ENCODE measurements at places on chromosomes 3 and 15.

DNA sequence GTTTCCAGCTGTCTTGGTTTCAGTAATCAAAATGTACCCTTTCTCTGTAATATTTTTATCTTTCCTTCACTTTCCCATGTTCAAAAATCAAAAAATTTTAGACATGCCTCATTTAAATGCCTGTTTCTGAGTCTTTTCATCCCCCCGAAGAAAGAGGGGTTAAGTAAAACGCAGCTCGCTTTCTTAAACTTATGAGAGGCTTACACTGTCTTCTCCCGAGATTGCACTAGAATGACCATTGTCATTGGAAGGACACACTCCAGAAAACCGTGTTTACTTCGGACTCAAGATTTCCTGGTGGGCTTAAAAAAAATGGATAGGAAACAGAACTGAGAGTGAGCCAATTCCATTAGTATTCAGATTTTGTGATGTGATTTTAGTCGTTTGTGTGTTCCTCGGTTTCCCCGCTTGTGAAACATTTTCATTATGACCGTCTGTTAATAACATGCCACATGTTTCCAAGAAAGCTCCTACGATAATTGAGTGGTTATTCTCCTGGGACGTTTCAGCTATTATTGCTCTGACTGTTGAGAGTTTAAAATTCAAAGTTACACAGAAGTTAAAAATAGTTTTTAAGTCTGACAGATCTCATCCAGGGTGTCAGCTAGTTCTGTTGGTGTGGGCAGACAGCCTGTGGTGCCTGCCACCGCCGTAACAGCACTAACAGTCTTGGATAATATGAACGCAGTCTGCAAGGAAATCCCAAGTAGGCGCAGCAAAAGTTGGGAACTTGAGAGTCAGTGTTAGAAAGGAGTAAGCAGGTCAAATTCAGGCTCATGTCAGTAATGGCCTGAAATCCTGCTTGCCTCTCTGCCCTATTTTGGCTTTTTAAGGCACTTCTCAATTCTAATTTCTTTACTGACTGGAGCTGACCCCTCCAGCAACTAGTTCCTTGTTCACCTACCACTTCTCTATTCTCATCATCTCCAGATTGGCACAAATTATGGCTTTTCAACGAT is 1.5 kb downstream of the CRYBG3 start:
- DNase-seq, result no peak

- no peak for DNase-seq
Observed at GRCh38 chr15:58584789-58585461, 153.1 kb downstream of the LIPC start.

DNA sequence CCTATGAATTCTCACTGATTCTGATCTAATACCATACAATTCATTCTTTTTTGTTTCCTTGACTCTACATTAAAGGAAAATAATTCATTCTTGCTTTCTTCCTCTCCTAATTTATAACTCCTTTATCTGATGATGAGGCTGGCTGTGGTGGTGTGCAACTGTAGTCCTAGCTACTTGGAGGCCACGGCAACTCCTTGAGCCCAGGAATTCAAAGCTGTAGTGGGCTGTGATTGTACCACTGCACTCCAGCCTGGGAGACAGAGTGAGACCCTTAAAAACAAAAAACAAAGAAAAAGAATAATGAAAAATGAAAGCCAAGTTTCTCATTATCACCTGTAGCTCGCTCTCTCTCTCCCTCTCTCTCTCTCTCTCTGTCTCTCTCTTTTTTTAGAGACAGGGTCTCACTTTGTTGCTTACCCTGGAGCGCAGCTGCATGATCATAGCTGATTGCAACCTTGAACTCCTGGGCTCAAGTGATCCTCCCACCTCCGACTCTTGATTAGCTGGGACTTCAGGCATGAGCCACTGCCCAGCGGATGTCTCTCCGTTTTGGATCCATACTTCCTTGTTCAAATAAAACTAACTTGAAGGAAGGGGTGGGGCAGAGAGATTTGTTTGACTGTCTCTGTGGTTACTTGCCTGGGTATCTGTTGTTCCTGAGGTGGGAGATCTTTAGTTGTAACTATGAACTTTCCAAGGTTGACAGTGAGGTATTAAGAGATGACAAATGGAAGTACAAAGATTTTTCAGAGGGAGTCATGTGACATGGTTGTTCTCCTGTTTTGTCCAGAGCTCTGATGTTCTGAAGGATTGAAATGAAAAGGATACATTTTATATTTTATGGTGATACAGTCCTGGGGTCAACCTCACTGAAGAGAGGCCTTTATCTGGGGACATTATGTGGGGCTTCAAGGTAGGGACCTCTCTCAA is 46.9 kb downstream of the STARD9 start:
- DNase-seq, result no peak

GRCh38 chr3:3353153-3353552 is 173.7 kb upstream of the CRBN start:
- DNase-seq, result no peak

GRCh38 chr3:36763850-36764703 is at the start of gene DCLK3:
Gene DCLK3, minus strand, starts transcription at chr3:36764553. Its CDS starts 290 bp downstream, at chr3:36764263.
- DNase-seq, result peak; percentile 9

GRCh38 chr3:195794708-195795107 is 17.0 kb downstream of the MUC4 start:
- DNase-seq, result no peak

DNA sequence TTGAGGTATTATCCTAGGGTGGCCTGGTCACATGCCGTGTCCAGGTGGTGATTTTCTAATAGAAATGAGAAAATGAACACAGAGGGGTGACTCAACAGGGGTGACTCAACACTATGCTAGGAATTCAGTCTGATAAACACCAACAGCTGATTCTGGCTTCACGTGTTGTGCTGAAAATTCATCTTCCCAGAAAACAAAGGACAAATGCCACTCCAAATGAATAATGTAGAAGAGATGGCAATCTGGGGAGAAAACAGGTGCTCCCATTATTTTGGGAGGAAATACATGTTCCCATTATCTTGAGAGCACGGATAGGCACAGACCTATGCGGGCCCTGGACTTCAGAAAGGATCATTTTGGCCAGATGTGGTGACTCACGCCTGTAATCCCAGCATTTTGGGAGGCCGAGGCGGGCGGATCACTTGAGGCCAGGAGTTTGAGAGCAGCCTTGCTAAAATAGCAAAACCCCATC is 101.2 kb upstream of the MEX3B start:
- peak; percentile 38 for DNase-seq

GRCh38 chr3:71628522-71628921 is 45.0 kb upstream of the FOXP1 start:
- peak; percentile 8 for DNase-seq

- no peak for DNase-seq
Observed at GRCh38 chr3:99833617-99834205, 16.0 kb downstream of the CMSS1 start.

DNA sequence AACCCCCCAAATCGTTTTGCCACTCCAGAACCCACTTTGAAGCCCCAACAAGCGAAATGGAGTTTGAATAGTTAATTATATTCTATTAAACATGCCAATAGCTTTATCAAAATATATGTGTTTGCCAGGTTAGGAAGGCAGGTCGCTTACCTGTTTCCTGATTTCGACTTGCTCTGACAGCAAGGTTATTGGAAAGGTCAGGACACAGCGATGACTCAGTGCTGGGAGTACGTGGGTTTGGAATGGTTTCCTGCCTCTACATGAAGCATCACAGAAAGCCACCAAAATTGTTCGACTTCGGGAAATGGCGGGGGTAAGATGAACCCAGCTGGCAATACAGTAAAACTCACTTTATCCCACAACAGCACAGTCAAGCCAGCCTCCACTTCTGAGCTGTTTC is 135.6 kb upstream of the ABI3BP start:
- no peak for DNase-seq

DNA sequence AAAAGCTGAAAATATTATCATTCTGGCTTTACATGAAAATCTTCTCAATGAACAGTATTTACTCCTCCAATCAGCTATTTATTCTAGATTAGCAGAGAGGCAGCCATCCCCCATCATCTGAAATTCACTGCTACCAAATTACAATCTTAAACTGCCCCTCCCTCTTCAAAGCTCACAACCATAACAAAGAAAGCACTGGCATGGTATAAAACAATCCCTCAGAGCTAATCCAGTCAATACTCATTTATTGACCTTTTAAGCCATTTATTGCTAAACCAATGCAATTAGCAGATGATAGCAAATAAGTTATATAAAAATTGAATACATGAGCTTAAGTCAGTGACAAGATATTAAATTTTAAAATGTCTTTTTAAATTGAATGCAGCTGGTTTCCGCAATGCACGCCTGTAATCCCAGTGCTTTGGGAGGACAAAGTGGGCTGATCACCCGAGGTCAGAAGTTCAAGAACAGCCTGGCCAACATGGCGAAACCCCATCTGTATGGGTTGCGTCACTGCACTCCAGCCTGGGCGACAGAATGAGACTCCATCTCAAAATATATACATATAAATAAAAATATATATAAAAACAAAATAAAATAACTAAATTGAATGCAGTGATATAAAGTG is 12.1 kb downstream of the SLC4A7 start:
- no peak for DNase-seq

GRCh38 chr3:52917044-52917443 is 19.7 kb upstream of the STIMATE start:
- DNase-seq, result no peak

GRCh38 chr3:183837390-183837789 is 12.0 kb upstream of the MAP6D1 start:
- DNase-seq, result no peak

GRCh38 chr3:179177611-179178010 is 29.5 kb downstream of the PIK3CA start:
- DNase-seq, result no peak

- peak; percentile 76 for DNase-seq
Observed at GRCh38 chr3:138347960-138348753, at the start of gene MRAS. Gene MRAS, plus strand, starts transcription at chr3:138348579. Its CDS starts 24,305 bp downstream, at chr3:138372884.

DNA sequence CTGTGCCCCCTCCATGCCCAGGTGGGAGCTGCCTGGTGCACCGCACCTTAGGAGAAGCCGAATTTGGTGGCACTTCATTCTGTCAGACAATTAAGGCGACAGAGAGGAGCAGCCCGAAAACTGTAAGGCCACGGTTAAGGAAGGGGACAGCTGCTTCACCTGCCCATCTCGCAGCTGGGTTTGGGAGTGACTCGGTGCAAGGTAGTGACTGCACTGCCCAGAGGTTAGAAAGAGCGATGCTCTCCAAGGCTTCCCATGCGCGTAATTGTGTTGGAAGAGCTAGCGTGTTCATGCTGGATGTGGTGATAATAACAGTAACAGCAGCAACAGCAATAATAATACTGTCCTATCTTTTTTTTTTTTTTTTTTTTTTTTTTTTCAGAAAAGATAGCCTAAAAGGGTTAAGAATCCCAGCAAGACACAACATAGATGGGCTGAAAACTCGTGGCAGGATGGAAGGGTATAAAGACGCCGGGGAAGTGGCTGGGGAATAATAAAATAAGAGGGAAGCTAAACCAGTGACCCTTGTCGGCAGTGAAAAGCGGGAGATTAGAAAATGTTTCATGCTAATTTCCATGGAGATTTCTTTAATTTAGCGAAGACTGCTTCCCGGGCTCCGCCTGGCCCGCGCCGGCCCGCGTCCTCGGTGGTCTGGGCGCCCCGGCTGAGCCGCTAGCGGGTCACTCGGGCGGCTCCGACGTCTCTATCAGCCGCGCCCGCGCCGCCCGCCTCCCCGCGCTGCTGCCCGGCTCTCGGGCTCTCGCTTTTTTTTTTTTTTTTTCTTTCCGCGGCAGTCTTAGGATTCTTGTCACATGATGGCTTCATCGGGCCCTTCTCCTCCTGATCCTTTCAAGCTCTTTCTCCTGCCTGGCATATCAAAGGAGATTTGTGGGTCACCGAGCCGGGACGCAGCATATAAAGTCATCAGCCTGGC is 617.1 kb downstream of the NR2F2 start:
- no peak for DNase-seq

DNA sequence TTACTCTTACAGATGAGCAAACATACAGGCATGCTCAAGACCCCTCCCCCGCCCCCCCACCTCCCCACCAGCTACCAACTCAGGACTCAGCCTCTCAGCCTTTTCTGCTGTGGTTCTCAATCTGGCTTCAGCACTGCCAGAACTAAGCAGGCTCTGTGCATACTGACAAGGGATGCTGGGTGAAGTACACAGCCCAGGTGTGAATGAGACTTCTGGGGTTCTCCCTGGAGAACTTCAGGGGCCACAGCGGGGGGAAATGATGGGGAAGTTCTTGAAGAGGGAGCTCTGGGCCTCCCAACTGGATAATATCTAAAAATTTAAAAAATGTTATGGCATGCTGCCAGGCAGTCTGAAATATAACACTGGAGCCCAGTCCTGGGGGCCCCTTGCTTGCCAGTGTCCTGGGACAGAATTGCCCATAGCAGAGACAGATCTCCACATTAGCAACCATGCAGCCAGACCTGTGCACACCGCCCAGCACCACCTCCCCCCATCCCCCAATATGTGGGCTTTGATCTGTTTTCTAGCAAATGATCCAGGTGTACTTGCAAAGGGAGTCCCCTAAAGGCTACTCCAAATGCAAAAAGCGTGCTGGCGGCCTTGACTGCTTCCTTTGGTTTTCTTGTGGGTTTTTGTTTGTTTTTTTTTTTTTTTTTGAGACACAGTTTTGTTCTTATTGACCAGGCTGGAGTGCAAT is 41.4 kb downstream of the PGPEP1L start:
- no peak for DNase-seq

DNA sequence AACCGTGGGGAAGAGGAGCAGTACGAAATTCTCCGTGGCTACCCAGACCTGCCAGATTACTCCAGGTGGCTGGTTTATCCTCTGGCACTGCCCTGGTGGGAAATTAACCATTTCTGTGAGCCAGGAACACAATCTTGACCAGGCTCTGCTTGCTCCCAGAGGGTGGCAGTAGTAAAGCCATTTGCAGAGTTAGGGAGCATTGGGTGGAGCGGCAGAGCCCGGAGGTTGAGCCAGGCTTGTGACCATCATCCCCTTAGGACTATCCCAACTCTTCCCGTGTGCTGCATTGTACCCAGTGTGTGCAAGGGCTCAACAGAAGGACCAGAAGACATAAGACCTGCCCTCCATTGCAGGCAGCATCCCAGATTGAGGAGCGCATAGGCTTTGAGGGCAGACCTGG is 5.3 kb downstream of the KNG1 start:
- DNase-seq, result no peak

GRCh38 chr15:82963471-82964341 is 11.2 kb upstream of the HOMER2 start:
- DNase-seq, result no peak

DNA sequence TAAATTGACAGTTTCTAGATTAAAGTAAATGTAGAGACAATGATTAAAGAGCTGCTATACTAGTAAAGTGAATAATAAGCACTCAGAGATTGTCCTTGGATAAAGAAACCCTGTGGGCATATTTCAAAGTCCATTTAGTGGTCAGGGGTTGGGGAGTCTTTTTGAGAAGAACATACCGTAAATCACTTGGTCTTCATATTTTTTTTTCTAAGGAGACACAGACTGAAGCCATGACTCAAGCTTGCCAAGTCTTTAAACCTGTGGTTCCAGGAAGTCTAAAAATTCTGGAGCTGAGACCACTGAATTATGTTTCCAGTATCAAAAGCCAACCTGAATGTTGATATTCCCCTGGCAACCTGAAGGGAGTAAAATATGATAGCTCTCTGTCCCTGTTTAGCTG is 171.0 kb downstream of the TPRG1 start:
- no peak for DNase-seq

- DNase-seq, result no peak
Observed at GRCh38 chr3:141410408-141410807, 42.1 kb downstream of the ZBTB38 start.

- no peak for DNase-seq
Observed at GRCh38 chr3:88742106-88742505, 365.3 kb upstream of the EPHA3 start.

- DNase-seq, result no peak
Observed at GRCh38 chr3:159770998-159771397, 217.6 kb upstream of the IL12A start.

- DNase-seq, result no peak
Observed at GRCh38 chr3:47019201-47019600, 39.7 kb downstream of the NBEAL2 start.
